ENCODE measurements at places on chromosomes 11 and 22.

- no peak for DNase-seq
Measured at GRCh38 chr11:3956038-3956437, 100.6 kb downstream of the STIM1 start.

- no peak for DNase-seq
Measured at GRCh38 chr11:44637487-44637886, 72.0 kb downstream of the CD82 start.

DNA sequence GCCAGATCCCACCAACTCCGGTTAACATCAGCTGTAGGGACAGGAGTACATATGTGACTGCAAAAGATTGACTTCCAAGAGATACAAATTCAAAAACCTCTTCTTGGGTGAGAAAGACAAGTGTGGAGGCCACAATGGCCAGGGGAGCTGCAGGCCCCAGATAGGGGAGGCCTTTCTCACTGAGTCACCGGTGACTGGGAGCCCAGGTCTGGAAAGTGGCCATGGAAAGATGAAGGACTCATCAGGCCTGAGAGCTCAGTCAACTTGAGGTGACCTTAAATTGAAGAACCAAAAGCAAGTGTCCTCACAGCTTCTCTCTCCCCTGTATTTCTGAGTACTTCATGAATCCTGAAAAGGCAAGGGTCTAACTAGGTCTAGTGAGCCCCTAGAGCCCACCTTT lies 90.4 kb upstream of the CLPB start:
- DNase-seq, result no peak

GRCh38 chr11:73160005-73160760 lies 18.1 kb upstream of the FCHSD2 start:
- no peak for DNase-seq

DNA sequence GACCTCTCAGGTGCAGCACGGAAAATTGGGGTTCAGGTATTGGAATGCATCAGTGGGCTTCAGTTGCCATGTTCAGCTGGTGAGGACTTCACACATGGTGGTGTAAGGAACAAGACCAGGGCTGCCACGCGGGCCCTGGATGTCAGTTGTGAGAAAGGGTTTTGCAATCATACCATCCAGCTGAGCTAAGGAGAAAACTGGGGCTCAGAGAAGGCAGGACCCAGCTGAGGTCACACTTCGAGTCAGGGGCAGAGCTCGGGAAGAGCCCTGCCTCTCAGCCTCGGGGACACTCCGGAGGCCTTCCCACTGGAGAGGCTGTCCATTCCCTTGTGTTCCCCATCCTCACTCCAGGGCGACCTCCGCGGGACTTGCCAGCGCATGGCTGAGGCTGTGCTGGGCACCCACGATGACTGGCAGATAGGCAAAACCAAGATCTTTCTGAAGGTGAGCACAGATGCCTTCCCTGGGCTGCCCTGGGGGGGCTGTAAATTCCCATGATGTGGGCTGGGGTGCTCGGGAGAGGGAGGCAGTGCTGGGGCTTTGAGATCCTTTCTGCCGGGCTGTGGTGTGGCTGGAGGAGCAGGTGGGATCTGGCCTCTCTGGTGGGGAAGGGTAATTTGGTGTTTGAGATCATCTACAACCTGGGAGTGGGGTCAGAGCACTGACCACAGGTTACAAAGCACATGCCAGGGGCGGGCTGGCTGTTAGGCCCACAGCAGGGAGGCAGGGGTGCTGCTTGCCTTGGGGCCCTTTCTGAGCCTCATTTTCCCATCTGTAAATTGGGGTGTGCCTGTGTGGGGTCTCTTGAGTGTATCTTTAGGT lies 47.2 kb downstream of the MYO7A start:
- no peak for DNase-seq

DNA sequence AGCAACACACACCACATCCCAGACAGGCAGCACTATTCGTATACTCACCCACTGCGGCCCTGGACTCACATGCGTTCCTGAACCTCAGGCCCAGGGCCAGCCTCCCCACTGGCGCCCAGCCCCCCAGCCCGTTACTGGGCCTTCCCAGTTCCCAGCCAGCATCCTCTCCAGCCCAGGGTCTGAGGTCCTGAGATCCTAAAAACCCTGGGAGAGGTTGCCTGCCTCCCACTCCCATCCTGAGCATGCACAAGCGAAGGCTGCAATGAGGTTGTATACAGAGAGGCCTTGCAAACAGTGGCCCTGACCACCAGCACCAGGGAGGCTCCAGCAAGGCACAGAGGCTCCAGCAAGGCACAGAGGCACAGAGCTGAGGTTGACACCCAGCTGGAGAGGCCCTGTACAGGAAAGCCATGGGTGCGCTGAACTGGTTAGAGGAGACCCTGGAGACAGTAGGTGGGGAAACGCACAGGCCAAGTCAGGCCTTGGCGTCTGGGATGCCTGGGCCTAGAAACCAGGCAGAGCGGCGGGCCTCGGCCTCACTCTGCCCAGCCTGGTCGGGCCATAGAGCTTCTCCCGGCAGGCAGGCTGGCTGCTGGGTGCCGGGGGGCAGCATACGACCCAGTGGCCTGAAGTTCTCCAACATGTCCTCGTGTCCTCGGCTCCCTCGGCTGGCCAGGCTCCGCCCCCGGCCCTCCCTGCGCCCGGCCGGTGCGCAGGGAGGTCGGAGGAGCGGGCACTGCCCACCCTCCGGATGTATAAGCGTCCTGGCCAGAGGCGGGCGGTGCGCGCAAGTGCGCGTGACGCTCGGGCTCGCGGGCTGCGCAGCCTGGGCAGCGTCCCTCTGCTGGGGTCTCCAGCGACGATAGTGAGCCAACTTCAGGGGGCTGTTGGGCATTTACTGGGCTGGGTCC lies 2.3 kb upstream of the TBX1 start:
- DNase-seq, result no peak

DNA sequence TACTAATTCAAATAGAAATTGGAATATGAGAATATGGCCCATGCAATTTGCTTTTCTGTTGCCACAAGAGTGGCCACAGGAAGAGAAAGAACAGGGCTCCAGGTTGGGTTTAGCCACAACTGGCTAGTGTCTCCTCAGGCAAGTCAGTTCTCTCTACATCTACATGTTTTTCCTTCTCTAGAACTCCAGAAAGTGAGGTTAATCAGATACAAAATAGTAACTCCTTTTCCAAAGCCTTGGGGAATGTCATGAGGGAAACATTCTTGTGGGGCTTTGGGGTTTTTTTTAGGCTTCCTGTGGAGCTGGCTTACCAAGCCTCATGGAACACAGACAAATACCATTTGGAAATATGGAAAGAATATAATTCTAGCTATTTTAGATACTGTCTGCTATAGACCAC lies 161.6 kb downstream of the NAV2 start:
- no peak for DNase-seq

- DNase-seq, result no peak
Measured at GRCh38 chr11:59272771-59273372, 60.1 kb upstream of the MPEG1 start.

DNA sequence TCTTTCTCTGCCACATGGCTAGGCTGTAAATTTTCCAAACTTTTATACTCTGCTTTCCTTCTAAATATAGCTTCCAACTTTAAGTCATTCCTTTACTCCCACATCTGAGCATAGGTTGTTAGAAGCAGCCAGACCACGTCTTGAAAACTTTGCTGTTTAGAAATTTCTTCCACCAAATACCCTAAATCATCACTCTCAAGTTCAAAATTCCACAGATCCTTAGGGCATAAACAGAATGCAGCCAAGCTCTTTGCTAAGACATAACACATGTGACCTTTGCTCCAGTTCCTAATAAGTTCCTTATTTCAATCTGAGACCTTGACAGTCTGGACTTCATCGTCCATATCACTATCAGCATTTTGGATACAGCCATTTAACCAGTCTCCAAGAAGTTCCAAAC lies 749.9 kb downstream of the METTL15 start:
- no peak for DNase-seq

- DNase-seq, result no peak
Measured at GRCh38 chr11:6703247-6704063, 20.3 kb upstream of the MRPL17 start.

DNA sequence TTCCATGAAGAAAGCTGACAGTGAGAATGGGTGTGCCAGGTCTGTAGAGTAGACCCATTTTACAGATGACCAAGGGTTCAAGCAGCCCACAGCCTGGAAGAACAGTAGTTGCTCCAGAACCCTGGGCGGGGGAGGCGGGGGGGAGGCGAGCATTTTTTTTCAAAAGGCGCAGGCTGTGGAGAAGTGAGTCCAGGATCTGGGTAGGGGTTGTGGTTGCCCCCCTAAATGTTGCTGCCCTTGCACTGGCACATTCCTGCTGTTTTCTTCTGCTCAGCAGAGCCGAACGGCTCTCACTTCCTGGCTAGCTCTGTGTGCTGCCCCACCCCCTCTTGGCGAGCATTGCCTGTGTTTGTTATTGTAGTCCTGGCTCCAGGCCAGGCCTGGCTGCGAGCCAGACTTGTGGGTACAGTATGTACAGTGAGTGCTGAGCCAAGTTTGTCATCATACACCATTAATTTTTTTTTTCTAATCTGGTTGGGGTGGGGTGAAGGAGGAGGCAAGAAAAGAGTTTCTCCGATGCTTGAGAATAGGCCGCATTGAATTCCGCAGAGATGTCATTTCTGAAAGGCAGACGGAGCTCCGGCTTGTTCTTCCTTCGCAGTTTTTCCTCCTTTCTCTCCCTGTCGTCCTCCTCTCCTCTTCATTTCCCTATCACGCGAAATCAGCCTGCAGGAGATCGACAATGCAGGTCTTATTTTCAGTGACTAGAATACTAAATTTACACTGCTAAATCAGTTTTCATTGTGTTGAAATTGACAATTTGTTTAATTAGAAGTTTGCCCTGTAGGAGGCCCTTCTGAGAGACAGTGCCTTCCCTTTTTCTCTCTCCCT lies 100.5 kb downstream of the ZBTB16 start:
- DNase-seq, result peak; percentile 97

Measured in NCI-H1092 (cell line).